ENCODE measurements at places on chromosomes 7 and 10. TPM values are rescaled to one million over a fixed set of nuclear protein-coding genes. Genes with fewer than 3 reads are reported as not detected.
A peak's percentile ranks its signal among the peaks of the same experiment; 100 is the strongest.

- H3K27ac ChIP-seq = no peak overlapping the region
- DNase-seq = no peak
- H3K4me1 ChIP-seq = no peaks in the 10 kb centered on the region
- H3K36me3 ChIP-seq = no peaks in the 10 kb centered on the region
- no peak overlapping the region for H3K4me3 ChIP-seq
- no peaks in the 10 kb centered on the region for H3K27me3 ChIP-seq
Observed at GRCh38 chr7:72268796-72269195, 143.3 kb downstream of the CALN1 start.

DNA sequence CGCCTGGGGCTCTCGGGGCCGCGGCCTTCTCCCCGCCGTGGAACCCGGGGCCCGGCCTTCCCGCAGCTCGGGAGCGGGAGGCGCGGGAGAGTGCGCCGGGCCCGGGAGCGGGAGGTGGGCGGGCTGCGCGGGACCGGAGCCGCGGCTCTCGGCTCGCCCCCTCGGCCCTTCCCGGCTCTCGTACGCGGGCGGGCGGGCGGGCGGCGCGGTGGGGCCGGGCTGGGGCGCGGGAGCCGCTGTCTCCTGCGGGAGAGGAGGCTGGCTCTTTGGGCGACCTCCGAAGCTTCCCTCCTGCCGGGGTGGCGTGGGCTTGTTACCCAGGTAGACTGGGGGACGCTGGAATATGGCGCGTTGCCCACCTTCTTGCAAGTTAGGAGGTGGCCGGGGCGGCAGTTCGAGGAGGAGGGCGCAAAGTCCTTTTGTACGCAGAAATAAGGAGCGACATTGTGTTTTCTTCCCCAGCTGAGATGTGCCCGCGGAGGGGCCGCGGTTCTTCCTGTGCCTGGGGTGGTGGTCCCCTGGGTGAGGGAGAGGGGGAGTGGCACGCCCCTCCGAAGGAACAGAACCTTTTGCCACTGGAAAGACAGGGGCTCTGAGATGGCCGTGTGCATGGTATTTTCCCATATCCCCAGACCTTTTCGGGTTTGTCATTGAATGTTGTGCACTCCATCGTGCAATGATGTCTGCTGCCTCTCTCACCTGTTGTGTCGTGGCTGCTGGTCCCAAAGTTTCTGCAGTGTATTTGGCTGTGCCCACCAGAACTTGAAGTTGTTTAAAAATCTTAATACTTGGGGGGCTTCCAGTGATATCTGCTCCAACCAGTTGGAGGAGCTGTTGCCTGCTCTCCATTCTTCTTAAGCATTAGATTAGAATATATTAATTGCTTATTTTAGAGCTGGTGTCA is 844 bp downstream of the NRF1 start:
- H3K4me3 ChIP-seq = peak overlapping the region; percentile 66
- no peaks in the 10 kb centered on the region for H3K27me3 ChIP-seq
- peak overlapping the region; percentile 96 for H3K27ac ChIP-seq
- peak; percentile 49 for DNase-seq

DNA sequence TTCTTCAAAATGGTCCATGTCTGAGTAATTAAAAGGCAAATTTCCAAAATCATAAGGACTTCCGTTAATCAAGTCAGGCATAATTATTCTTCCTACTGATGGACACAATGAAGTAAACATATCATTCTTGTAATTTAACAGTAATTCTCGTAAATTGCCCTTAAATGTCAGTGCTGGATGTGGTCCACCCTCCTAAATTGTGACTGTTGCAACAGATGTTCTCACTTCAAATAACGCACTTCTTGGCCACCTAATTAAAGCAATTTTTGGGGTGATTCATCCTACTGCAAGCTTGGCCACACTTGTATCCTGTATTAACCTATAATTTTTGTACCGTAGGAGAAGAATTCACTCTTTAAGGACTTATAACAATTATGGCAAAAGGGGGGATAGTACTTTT is 1.9 kb downstream of the COL1A2 start:
- no peaks in the 10 kb centered on the region for H3K36me3 ChIP-seq
- H3K27ac ChIP-seq = peak overlapping the region; percentile 90
- H3K27me3 ChIP-seq = peaks cover 15% of the 10 kb centered on the region
- peaks cover 8% of the 10 kb centered on the region for H3K4me1 ChIP-seq
- H3K4me3 ChIP-seq = peak overlapping the region; percentile 44
- DNase-seq = no peak

GRCh38 chr10:131461093-131461492 is 149.6 kb upstream of the TCERG1L start:
- no peaks in the 10 kb centered on the region for H3K36me3 ChIP-seq
- H3K27me3 ChIP-seq = no peaks in the 10 kb centered on the region
- H3K4me3 ChIP-seq = no peak overlapping the region
- no peak for DNase-seq

DNA sequence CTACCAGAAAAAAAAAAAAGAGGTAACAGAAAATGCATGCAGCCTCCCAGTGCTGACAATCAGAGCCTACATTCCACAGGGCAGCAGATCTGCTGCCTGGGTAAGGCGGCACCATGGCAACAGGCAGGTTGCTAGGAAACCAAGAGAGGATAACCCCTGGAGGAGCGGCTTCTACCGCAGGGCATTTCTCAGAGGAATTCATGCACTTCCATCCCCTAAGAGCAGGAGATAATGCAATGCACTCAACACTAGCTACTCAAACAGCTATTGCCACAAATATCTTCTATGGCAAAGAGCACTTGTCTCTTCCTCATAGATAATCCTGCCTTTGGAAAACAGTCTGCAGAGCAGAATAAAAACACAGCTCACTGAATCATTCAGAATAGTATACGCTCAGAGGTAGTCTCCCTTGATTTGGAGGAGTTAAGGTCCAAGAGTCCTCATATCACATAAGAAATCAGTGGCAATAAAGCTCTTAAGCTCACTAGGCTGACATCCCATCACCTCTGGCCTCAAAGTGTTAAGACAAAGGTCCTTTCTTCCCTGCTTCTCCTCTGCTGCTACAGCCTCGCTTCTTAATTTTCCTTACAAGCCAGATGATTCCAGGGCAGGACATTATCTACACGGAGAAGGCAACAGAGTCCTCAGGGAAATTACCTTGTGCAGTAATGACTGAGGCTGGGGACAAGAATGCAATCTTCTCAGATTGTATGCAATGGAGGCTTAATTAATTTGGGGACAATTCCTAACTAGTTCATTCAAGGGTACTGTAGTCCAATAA is 10.7 kb downstream of the PSAP start:
- H3K4me3 ChIP-seq = no peak overlapping the region
- H3K36me3 ChIP-seq = no peaks in the 10 kb centered on the region
- peak overlapping the region; percentile 28 for H3K27ac ChIP-seq
- H3K4me1 ChIP-seq = peaks cover 60% of the 10 kb centered on the region
- peak; percentile 66 for DNase-seq

GRCh38 chr7:43584195-43584586 is 1.3 kb downstream of the STK17A start:
- H3K4me1 ChIP-seq = peaks cover 9% of the 10 kb centered on the region
- H3K27ac ChIP-seq = peak overlapping the region; percentile 95
- peak; percentile 19 for DNase-seq
- no peaks in the 10 kb centered on the region for H3K36me3 ChIP-seq
- peak overlapping the region; percentile 86 for H3K4me3 ChIP-seq
- peaks cover 10% of the 10 kb centered on the region for H3K27me3 ChIP-seq

- H3K4me1 ChIP-seq = no peaks in the 10 kb centered on the region
- H3K4me3 ChIP-seq = no peak overlapping the region
- no peaks in the 10 kb centered on the region for H3K27me3 ChIP-seq
- no peaks in the 10 kb centered on the region for H3K36me3 ChIP-seq
- DNase-seq = no peak
Observed at GRCh38 chr7:85215098-85215497, 28.2 kb upstream of the SEMA3D start.

DNA sequence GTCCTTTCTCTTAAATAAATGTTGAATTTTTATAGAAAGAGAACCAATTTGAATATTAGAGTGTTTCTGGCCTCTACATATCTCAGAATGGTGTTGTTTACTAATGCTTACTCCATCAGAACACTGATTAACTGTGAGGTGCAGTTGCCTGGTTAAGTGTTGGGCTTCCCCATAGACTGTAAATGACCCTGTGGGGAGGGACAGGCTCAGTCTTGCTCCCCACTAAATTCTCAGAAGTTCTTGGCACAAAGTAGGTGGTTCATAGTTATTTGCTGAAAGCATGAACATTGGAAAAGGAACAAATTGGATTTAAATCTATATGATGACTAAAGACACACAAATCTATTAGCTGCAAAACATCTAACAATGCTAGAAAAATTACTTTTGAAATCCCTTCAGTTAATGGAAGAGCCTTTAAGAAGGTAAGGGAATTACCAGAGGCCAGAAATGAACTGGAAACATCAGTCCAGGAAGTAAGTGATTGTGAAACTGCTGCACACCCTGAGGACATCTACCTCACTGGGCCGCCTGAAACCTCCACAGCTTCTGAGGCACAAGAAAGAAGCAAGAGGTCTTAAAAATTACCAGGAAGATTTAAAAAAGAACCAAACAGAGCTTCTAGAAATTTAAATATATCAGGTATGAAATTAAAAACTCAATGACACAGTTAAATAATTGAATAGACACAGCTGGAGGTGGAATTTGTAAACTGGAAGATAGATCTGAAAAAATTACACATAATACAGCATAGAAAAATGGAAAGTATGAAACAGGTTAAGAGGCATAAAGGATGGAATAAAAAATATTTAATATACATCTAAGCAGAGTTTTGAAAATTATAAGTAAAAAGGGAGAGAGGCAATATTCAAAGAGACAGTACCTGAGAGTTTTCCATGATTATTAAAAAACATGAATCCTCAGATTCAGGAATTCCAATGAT is 17.8 kb upstream of the COMTD1 start:
- no peak overlapping the region for H3K27ac ChIP-seq
- no peak for DNase-seq
- no peaks in the 10 kb centered on the region for H3K27me3 ChIP-seq
- no peaks in the 10 kb centered on the region for H3K4me1 ChIP-seq
- H3K36me3 ChIP-seq = no peaks in the 10 kb centered on the region

- no peak for DNase-seq
- H3K4me3 ChIP-seq = no peak overlapping the region
- no peaks in the 10 kb centered on the region for H3K27me3 ChIP-seq
- H3K36me3 ChIP-seq = no peaks in the 10 kb centered on the region
Observed at GRCh38 chr7:127776776-127777386, 124.9 kb downstream of the SND1 start.

- H3K27ac ChIP-seq = no peak overlapping the region
- H3K4me1 ChIP-seq = no peaks in the 10 kb centered on the region
- H3K4me3 ChIP-seq = no peak overlapping the region
- no peak for DNase-seq
Observed at GRCh38 chr10:132115732-132116131, 50.0 kb downstream of the JAKMIP3 start.

DNA sequence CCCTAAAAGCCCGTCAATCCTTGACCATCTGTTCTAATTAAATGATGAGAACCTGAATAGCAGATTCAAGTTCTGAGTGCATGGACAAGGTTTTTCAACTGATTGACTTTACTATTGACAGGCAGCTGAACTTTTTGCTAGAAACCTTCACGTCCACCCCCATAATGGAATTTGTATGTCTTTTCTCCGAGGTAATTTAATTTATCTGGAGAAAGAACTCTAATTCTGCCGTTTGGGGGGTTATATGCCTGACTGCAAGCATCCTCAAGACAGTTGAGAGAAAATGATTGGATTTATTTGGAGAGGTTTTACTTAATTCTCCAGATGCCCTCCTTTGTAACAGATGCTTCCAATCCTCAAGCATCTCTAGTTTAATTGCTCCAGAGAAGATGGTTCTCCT is 1053.4 kb upstream of the AUTS2 start:
- no peak for DNase-seq
- H3K36me3 ChIP-seq = no peaks in the 10 kb centered on the region
- H3K4me1 ChIP-seq = no peaks in the 10 kb centered on the region
- H3K27ac ChIP-seq = no peak overlapping the region
- H3K27me3 ChIP-seq = no peaks in the 10 kb centered on the region

DNA sequence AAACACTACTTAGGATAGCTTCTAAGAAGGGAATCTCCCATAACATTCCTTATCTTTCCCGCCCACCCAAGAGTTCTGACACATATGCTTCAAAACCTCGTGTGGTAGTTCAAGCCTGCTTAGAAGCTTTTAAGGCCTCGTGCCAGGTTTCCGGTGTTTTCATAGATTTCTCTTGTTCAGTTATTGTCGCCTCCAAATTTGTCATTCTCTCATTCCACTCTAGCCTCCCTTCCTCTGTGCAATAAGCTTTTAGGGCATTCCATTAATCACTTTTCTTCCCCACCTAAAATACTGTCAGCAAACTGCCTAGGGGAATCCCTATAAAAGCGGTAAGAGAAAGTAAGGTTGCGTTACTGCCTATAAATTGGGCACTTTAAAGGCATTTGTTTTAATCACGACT is 718 bp upstream of the BPGM start:
- H3K36me3 ChIP-seq = no peaks in the 10 kb centered on the region
- peak overlapping the region; percentile 55 for H3K4me3 ChIP-seq
- H3K27me3 ChIP-seq = no peaks in the 10 kb centered on the region

DNA sequence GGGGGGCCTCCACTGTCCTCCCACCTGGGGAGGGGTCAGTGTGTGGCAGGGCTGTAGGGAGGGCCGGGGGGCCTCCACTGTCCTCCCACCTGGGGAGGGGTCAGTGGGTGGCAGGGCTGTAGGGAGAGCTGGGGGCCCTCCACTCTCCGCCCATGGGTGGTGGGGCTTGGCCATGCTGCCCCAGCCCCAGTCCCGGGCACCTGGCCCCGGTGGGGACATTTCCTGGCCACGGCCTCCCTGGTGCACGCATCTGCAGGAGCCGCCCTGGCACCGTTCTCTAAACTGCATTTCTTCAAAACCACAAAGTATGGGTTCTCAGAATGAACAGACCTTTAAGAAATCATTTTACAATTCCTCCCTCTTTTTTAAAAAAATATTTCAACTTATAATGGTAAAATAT is 89.3 kb upstream of the PDGFA start:
- no peaks in the 10 kb centered on the region for H3K27me3 ChIP-seq
- no peak overlapping the region for H3K4me3 ChIP-seq
- DNase-seq = no peak
- H3K27ac ChIP-seq = no peak overlapping the region
- H3K36me3 ChIP-seq = no peaks in the 10 kb centered on the region
- no peaks in the 10 kb centered on the region for H3K4me1 ChIP-seq

Gene CDC14C
- total RNA-seq = not detected

Gene CPN1
- total RNA-seq = not detected
